SW480 (cell line): ENCODE measurements at places on chromosomes 16 and 17.
A peak's percentile ranks its signal among the peaks of the same experiment; 100 is the strongest.

- DNase-seq, result no peak
These were observed 27.8 kb upstream of the PHOSPHO1 start for GRCh38 chr17:49258394-49258793.

- no peak for DNase-seq
These were observed 4.9 kb upstream of the AATK start for GRCh38 chr17:81170727-81171494.

DNA sequence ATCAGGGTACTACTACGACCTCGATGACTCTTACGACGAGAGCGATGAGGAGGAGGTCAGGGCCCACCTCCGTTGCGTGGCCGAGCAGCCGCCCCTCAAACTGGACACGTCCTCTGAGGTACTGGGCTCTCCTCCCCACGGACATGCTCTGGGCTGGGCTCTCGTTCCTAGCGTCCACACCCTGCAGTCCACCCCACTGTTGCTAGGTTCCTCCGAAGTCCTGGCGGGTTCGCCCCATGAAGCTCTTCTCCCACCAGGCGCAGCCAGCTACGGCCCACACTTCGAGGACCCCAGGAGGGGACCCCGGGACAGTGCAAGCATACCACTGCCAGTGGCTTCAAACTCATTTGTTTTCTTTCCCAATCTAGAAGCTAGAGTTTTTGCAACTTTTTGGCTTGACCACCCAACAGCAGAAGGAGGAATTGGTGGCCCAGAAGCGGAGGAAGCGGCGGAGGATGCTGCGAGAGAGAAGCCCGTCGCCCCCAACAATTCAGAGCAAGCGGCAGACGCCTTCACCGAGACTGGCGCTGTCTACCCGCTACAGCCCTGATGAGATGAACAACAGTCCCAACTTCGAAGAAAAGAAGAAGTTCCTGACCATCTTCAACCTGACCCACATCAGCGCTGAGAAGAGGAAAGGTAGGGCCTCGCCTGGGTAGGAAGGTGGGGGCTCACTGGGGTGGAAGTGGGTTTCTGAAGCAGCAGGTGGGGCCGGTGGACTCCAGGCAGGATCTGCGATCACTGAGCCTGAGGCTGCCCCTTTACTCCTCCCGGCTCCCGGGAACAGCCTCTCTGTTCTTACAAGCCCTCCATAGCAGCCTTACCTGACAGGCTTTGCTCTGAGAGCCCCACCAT, 25.6 kb downstream of the GINS2 start:
- DNase-seq, result no peak

DNA sequence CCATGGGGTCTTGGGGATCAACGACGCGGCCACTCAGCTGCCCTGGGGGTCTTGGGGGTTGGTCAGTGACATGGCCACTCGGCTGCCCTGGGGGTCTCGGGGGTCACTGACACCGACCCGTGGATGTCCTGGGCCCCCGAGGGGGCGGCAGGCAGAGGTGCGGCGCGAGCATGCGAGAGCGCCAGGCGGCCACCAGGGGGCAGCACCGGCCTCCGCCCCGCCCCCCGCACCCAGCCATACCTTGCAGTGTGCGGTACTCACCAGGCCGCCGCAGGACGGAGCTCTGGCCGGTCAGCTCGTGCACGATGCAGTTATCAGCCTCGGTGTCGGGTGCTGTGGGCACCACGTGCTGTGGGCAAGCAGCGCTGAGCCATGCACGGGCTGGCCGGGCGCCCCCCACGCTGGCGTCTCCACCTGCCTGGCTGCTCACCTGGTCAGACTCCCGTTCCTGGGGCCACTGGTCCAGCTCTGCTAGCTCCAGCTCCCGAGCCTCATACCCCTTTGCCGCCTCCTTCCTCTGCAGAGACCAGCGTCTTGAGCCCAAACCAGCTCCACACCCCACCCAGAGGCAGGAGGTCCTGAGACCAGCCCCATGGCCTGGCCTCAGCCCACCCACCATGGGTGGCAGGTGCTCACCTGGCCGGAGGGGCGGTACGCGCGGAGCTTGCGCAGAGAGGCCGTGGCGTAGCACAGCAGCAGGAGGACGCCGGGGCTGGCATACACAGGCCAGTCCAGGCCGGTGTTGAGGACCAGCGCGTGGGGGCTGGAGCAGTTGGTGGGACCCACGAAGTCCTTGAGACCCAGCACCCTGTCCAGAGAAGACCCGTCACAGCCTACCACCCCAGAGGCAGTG, 31.2 kb downstream of the CTU2 start:
- peak; percentile 75 for DNase-seq

- DNase-seq, result no peak
These were observed 19.0 kb downstream of the KCNG4 start for GRCh38 chr16:84220851-84221250.

DNA sequence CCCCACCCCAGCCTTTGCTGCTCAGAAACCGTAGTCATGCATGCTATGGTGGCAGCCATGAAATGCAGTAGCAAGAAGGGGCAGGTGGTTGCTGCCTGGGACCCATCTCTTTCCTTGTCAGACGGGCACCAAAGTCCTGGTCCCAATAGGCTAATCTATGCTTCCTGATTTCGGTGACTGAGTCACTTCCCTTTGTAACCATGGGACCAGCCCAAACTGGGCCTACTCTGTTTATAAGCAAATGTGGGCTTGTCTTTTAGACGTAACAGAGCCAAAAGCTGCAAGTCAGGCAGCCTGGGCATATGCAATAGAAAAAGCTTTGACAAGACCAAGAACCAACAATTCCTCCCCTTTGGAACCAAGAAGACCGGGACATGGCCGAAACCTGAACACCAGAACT, 99.1 kb upstream of the RBBP6 start:
- DNase-seq, result no peak

- no peak for DNase-seq
These were observed 76.4 kb downstream of the SEC14L1 start for GRCh38 chr17:77217123-77217522.

DNA sequence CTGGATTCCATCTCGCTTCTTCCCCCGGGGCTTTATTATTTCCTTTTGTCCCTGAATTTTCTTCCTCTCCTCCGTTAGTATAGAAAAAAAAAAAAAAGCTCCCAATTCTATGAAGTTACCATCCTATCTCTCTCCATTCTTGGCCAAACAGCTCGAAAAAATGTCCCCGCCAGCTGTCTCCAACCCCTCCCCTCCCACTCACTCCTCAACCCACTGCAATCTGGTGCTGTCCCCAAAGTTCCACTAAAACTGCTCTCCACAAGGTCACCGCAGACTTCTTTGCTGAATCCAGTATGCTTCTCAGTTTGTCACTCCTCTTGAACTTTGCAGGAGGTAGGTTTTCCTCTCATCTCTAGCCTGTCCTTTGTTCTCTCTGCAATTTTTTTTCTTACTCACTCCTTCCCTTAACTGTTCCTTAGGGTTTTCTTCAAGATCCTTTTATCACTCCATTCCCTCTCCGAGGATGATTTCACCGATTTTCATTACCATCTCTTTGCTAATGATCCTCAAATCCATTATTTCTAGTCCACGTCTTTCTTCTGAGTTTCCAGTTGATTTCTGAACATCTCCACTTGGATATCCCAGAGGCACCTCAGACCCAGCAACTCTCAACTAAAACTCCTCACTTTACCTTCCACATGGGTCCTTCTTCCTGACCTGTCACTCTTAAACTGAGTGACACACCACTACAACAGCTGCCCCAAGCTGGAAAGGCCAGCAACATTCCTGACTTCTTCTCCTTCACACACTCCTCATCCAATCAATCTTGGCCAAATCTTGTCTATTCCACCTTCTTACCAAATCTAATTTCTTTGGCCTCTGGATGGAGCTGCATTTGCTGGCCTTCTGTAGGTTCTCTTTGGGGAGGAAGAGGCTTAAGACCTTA, 1.5 kb upstream of the SUMO2 start:
- no peak for DNase-seq

DNA sequence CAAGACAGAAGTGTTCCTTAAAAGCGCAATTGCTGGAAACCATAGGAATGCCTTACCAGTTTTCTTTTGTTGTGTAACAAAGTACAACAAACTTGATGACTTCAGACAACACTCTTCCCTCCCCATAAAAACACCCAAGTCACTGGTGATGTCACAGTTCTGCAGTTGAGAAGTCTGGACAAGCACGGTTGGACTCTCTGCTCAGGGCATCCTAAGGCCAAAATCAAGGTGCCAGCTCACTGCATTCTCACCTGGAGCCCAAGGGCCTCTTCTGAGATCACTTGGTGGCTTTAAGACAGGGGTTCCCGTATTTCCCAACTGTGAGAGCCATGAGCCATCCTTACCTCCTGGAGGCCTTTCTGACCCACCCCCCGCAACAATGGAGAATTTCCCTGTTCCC, 45.6 kb upstream of the MEAK7 start:
- no peak for DNase-seq

GRCh38 chr16:3764409-3764808, 47.1 kb upstream of the TRAP1 start:
- DNase-seq, result no peak

GRCh38 chr17:80477647-80478478, 1.5 kb upstream of the NPTX1 start:
- DNase-seq, result no peak

- no peak for DNase-seq
These were observed 95.2 kb downstream of the LITAF start for GRCh38 chr16:11491524-11491923.

DNA sequence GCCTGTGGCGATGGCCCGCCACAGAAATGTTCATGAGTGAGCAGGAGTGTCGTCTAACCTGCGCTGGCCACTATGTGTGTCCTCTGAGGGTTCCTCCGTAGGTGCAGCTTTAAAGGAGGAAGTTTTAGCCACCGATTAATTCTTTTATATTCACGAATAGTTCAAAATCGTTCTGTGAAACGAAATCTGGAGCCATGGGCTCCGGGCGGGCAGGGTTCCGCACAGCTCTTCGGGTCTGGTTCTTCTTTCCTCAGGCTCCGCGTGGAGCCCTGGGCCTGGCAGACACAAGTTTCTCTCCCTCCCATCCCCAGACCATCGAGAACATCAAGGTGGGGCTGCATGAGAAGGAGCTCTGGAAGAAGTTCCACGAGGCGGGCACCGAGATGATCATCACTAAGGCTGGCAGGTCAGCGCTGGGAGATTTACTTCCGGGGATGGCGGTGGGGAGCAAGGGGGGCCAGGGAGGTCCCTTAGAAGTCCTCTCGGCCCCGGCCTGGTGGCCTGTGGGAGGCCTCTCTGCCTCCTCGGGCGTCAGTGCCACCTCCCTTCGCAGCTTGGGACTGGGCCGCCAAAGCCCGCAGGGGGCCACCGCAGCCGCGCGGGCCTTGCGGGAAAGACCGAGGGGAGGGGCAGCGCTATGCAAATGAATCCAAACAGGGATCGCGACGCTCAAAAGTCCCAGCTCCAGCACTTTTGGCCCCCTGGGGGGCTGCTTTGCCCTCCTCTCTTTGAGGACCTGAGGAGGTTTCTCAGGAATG, 5.2 kb downstream of the TBX4 start:
- no peak for DNase-seq

DNA sequence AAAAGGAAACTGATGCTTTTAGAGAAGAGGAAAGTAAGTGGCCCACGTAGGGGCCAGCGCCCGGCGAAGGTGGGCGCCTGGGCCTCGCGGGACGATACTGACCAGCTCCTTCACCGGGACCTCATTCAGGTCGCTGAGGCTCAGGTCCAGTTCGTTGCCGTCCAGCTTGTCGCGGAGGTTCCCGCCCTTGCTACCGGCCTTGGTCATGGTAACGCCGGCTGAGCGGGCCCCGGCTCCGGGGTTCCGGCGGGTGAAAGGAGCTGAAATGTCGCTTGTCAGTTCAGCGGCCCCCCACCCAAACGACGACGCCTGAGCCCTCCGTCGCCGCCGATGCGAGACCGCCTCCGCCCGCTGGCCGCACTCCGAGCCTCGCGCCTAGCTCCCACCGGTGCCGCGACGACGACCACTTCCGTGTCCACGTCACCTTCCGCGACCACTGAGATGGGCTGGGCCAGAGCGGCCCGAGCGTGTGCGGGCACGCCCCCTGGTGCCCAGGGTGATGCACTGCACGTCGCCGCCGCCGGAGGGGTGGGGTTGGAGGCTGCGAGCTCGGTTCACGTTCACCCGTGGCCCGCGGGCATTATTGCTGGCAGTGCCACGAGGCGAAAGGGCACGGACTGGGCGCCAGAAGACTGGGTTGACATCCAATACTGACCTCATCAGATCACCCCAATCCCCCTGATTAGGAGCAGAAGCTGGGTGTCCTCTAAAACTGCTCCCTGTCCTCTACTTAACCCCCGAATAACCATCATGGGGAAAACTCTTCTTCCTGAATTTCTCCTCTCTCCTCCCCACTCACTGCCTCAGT, at the start of gene LRRC59:
Gene LRRC59, minus strand, starts transcription at position 413 of the 808 bp plus-strand sequence. Its CDS starts 206 bp downstream, at position 207.
- DNase-seq, result peak; percentile 78

GRCh38 chr16:16016388-16016964, 67.1 kb downstream of the ABCC1 start:
- no peak for DNase-seq

- peak; percentile 84 for DNase-seq
These were observed 15.0 kb upstream of the SCIMP start for GRCh38 chr17:5249615-5250014.

- no peak for DNase-seq
These were observed 52.8 kb upstream of the TOB1 start for GRCh38 chr17:50918933-50919296.

DNA sequence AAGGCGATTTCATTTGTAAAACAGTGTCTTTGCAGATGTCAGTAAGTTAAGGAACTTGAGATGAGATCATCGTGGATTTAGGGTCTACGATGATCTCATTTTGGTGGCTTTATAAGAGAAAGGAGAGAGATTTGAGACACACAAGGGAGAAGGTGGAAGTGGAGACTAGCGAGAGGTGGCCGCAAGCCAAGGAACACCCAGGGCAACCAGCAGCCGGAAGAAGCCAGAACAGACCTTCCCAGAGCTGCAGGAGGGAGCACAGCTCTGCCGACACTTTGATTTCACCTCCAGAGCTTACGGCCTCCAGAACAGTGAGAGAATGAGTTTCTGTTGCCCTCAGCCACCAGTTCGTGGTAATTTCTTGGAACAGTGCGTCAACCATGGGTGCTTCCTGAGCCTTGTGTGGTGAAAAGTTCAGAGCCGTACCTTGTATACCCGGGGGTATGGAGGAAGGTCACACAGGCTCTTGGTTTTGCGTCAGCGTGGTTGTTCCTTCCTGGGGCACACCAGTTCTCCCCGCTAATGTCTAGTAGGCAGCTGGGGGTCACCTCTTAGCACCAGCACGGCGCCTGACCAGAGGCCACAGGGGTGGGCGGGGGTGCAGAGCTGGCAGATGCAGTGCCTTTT, 12.9 kb upstream of the SEC14L1 start:
- no peak for DNase-seq

- DNase-seq, result no peak
These were observed 18.5 kb downstream of the ARL4D start for GRCh38 chr17:43416998-43417890.

DNA sequence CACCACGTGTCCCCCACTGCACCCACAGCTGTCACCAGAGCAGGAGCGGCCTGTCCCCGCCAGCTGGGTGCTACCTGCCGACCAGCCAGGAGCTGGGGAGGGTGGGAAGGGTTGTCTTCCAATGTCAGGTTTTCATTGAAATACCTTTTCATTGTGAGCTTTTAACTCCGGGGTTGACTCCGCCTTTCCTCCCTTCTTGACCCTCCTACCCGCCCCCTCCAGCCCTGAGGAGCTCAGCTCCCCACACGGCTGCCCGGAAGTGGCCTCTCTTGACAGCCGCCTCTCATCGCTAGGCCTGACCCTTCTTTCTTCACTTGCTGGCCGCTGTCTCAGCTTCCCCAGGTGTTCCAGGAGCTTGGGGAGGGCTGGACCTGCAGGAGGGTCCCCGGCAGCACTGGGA, 21.2 kb upstream of the GNG13 start:
- no peak for DNase-seq
